ENCODE measurements at places on chromosomes 3 and 15.
A peak's percentile ranks its signal among the peaks of the same experiment; 100 is the strongest.

DNA sequence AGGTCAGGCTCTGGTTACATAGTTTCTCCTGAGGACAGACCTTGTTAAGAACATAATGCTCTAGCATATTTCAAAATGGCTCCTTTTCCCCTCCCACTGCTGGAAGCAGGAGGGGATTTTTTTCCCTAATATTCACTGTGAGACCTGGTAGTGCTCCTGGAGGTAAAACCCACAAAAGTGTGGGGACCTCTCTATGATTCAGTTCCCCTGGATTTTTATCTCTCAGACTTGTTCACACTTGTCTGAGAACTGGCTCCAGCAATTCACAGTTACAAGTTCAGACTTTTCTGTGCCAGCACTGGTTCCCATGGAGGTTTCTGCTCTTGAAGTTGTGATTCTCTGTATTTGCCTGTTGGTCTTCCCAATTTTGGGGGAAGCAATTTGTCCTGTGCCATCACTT is 36.3 kb upstream of the PCOLCE2 start:
- no peak for DNase-seq

DNA sequence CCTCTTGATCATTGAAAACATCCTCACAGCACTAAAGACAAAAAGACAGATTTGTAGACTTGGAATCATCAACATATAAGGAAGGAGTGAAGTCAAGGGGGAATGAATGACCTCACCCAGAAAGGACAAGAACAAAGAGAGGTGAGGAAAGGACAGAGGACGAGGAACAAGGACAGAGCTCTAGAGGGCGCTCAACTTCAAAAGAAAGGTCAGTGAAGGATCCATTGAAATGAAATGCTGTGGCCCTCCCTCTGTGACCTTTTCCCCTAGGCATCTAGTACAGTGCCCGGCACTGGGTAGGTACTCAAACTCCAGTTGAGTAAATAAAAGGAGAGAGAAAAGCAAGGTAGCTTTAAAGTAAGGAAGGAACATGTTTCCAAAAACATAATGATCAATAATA is 2.6 kb downstream of the ATP8B4 start:
- no peak for DNase-seq

GRCh38 chr3:116702334-116702733 is 7.2 kb upstream of the TUSC7 start:
- no peak for DNase-seq

GRCh38 chr15:60651734-60652141 is 172.8 kb upstream of the ICE2 start:
- no peak for DNase-seq

DNA sequence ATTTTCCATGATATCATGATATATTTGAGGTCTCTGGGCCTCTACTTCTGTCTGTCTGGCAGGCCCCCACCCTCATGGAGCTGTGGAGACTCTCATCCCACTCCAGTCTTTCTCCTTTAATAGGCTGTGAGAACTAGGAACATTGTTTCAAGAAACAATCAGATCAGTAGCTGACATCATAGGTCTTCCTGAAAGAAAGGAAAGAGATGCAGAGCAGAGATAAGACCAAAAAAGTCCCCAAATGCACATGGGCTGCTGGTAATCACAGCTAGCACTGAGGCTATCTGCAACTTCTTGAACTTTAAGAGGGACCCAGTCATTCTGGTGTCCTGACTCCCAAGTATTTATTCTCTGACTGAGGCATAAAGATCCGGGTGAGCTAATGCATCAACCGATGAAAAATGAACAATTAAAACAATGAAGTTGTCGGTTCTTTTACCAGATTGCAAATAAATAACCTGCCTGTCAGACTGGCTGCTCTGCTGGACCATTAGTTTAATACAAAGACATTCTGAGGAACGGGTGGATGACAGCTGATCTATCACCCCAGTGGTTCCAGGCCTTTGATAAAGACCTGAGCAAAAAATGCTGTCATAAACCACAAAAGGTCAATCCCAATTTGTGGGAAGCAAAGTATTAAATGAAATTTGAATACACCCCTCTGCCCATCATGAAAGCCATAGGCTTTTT is 780.8 kb upstream of the GOLIM4 start:
- DNase-seq, result no peak

DNA sequence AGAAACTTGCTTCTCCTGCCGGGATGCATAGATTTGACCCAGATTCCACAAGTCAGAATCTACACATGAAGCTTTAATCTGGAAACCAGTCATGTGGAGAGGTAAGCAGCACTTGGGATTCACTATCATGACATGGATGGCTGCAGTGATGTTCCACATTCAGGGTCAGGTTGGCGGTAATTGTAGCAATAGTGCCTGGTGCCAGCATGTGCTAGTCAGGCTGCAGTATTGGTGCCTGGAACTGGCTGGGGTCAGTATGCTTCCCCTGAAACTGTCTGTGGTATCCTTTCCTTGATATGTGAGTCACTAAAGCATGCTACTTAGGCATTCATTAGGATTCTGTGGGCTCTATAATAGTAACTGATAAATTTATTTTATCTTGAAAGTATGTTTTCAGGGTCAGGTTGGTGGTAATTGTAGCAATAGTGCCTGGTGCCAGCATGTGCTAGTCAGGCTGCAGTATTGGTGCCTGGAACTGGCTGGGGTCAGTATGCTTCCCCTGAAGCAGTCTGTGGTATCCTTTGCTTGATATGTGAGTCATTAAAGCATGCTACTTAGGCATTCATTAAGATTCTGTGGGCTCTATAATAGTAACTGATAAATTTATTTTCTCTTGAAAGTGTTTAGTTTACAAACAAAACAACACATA is 1439.2 kb downstream of the ZPLD1 start:
- DNase-seq, result no peak

DNA sequence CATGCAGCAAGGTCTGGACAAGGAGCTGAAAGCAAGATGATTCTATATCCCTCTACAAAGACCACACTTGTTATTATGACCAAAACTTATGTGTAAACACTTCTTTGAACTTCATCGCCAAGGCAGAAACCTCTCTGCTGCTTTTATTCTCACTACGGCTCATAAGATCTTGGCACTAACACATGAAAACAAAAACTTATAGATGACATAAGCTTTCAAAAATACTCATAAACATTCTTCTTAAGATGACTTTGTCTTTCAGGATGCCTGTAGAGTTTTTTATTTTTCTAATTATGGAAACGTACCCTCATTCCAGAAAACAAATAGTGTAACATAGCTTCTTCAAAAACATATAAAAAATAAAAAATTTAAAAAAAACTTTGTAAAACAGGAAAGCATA is 12.5 kb upstream of the C15orf61 start:
- DNase-seq, result no peak

GRCh38 chr3:71355862-71356261 is 227.7 kb downstream of the FOXP1 start:
- no peak for DNase-seq

DNA sequence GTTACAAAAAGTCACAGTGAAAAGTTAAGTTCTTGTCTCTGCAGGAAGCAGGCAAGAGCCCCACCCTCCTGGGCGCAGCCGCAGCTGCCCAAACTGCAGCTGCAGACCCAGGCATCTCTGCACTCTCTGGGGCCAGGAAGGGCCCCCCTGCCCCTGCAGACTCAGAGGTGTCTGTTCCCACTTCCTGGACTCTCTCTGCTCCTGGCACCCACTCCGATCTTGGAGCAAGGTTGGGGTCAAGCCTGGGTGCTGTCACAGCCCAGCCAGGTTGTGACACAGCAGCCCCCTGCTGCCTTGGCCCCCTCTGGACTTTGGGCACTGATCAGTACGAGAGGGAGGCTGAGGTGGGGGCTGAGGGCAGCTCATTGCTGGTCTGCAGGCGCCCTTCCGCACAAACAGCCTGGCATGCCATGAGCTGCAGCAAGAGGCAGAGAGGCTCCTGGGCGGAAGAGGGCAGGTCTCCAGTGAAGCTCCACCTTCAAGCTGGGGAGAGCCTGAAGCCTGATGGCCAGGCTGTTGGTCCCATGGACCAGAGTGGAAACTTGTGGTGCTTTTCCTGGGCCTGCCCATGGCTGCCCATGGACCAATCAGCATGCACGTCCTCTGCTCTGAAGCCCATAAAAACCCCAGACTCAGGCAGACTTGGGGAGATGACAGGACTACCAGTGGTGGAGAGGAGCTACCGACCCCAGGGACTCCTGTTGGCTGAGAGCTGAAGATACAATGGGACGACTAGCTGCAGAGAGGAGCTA is 42.9 kb upstream of the LRRFIP2 start:
- no peak for DNase-seq

GRCh38 chr3:12932754-12933153 is 91.4 kb upstream of the RPL32 start:
- DNase-seq, result no peak

DNA sequence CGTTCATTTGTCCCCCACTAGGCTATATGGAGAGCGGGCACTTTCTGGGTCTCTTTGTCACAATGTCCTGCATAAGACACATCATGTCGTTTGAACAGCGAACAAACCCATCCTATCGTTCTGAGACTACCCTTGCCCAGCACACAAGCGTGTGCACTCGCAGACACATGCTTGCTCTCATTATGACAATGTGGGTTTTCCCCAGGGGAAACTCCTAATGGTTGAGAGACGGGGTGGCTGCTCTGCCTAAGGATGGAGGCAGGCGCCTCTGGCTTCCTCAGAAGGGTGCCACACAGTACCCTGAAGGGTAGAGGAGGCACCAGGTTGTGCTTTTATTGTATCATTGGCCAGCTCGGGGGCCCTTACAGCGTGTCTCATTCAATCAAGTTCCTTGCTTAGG is 51.0 kb upstream of the MYZAP start:
- no peak for DNase-seq

DNA sequence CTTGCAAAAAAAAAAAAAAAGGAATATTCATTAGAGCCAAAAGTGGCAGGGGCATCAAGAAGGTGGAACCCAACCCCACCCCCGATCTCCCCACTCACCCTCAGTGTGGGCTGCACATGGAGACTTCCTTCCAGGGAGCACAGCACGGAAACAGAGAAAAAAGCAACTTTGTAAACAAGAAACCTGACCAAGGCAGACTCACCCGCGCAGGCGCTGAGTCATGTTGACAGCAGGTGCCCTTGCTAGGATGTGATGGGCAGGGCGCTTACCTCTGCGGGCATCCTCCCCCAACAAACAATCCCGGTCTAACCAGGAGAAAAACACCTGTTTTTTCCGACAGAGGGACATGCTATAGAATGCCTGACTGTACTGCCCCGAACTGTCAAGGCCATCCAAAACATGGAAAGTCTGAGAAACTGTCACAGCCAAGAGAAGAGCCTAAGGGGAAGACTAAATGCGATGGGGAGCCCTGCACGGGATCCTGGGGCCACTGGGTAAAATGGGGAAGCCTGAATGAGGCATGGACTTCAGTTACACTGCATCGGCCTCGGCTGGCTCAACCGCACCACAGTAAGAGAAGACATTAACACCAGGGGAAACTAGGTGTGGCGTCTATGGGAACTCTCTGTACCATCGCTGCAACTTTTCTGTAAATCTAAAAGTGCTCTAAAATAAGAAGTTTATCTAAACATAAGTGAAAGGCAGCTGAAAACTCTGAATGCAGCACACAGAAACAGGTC is 66.7 kb upstream of the GATA2 start:
- DNase-seq, result no peak

GRCh38 chr15:82174471-82175235 is 87.9 kb downstream of the EFL1 start:
- no peak for DNase-seq

- peak; percentile 42 for DNase-seq
Observed at GRCh38 chr15:69903470-69904469, 193.9 kb downstream of the TLE3 start.

- no peak for DNase-seq
Observed at GRCh38 chr3:112813723-112814171, 32.9 kb downstream of the CD200R1L start.

DNA sequence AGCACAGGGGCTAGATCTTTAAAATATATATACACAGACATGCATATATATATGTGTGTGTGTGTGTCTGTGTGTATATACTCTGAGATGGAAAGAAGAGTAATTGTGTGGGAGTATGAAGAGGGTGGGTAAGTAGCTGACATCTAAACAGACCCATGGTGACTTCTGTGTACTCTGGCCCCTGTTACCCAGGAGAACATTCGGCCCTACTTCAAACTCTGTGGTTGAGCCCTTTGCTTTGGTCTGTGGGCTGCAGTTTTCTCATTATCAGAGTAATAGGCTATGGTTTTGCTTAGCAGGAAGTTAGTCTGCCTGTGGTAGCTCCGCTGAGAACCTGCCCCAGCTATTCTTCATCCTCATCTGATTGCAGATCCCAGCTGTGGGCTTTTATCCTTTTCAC is 141.4 kb downstream of the RBPMS2 start:
- no peak for DNase-seq

GRCh38 chr3:50506169-50506568 is 2.7 kb upstream of the CACNA2D2 start:
- DNase-seq, result no peak

Data from ecto neural progenitor cell (in vitro differentiated cells).